ENCODE measurements at places on chromosomes 5 and 9.

DNA sequence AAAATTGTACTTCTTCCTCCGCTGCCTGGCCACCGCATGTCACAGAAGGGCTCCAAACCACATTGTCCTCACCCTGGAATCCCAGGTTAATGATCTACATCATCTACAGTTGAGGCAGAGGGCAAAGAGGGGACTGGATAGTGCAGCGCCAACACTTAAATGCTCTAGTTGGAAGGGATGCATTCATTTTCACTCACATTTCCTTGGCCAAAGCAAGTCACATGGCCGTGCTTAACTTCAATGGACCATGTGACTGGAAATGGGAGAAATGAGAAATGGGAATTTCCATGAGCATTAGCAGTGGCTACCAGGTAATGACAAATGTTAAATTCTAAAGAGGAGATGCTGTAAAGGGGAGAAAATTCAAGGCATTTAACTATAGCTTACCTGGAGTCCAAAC is 13.3 kb upstream of the GNAQ start:
- no peak for DNase-seq
- H3K27me3 ChIP-seq, result no peaks in the 10 kb centered on the region
- H3K27ac ChIP-seq, result no peak overlapping the region

- no peak for DNase-seq
- no peaks in the 10 kb centered on the region for H3K4me1 ChIP-seq
- H3K36me3 ChIP-seq, result no peaks in the 10 kb centered on the region
- no peak overlapping the region for H3K27ac ChIP-seq
- no peaks in the 10 kb centered on the region for H3K27me3 ChIP-seq
Measured at GRCh38 chr5:165138236-165138635, 1632.8 kb downstream of the MAT2B start.

- H3K27me3 ChIP-seq, result no peaks in the 10 kb centered on the region
- no peak for DNase-seq
- H3K4me3 ChIP-seq, result no peak overlapping the region
- H3K36me3 ChIP-seq, result peaks cover under 1% of the 10 kb centered on the region
- no peaks in the 10 kb centered on the region for H3K4me1 ChIP-seq
Measured at GRCh38 chr9:130124085-130124860, 47.9 kb upstream of the NCS1 start.

GRCh38 chr5:683551-684481 is 9.3 kb downstream of the TPPP start:
- no peaks in the 10 kb centered on the region for H3K36me3 ChIP-seq
- no peak overlapping the region for H3K27ac ChIP-seq
- H3K4me1 ChIP-seq, result no peaks in the 10 kb centered on the region

DNA sequence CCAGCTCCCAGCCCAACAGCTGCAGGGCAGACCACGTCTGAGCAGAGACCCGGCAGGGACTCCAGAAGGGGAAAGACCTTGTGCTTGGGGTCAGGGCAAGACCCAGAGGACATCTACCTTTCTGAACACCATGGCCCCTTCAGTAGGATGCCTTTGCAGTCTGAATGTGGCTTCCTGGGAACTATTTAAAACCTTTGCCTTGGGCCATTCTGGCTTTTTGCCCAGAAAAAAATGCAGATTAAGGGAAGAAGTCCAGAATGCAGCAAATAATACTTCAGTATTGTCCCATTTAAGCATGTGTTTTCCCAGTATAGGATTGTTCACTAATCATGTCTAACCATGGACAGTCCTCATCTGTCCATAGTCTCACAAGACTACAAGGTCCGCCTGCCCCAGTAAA is 67.5 kb upstream of the ERCC6L2 start:
- H3K27ac ChIP-seq, result no peak overlapping the region
- no peaks in the 10 kb centered on the region for H3K4me1 ChIP-seq
- no peak overlapping the region for H3K4me3 ChIP-seq
- no peaks in the 10 kb centered on the region for H3K27me3 ChIP-seq

- no peaks in the 10 kb centered on the region for H3K4me1 ChIP-seq
- no peaks in the 10 kb centered on the region for H3K36me3 ChIP-seq
- H3K27me3 ChIP-seq, result no peaks in the 10 kb centered on the region
- H3K27ac ChIP-seq, result no peak overlapping the region
Measured at GRCh38 chr9:10869687-10870086, 256.9 kb upstream of the PTPRD start.

GRCh38 chr5:81010336-81011169 is 50.4 kb downstream of the RASGRF2 start:
- no peak overlapping the region for H3K27ac ChIP-seq
- no peaks in the 10 kb centered on the region for H3K36me3 ChIP-seq
- no peak for DNase-seq
- H3K27me3 ChIP-seq, result no peaks in the 10 kb centered on the region
- no peak overlapping the region for H3K4me3 ChIP-seq

DNA sequence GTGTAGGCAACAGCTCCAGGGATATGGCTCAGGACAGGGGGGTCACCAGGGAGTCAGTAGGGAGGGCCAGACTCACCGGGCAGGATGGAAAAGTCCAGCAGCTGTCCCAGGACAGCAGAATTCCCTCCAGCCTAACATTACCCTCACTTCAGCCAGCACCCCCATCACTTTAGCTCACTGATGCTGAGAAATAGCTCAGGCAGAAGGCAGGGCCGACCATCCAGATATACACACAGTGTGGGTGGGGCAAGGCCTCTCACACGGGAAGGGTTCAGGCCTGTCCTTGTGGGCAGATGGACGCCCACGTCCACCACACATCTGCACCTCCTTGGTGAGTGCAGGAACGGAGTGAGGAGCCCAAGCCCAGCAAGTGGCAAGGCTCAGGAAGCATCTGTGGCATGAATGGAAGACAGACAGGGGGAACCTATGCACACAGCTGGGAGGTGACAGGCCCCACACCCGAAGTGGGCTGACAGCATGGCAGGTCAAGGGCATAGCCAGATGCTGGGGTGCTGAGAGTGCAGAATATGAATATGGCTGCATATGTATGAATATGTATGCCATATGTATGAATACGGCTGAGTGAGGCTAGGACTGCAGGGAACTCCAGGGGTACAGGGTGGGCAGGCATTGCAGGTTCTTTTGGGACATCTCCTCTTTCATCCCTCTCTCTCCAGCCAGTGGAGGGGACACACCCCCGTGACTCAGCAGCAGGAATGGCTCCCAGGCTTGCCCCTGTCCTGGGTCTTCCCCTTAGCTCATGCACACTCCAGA is 17.0 kb downstream of the BICD2 start:
- H3K36me3 ChIP-seq, result no peaks in the 10 kb centered on the region
- peaks cover 9% of the 10 kb centered on the region for H3K4me1 ChIP-seq
- no peak overlapping the region for H3K27ac ChIP-seq
- H3K27me3 ChIP-seq, result no peaks in the 10 kb centered on the region

DNA sequence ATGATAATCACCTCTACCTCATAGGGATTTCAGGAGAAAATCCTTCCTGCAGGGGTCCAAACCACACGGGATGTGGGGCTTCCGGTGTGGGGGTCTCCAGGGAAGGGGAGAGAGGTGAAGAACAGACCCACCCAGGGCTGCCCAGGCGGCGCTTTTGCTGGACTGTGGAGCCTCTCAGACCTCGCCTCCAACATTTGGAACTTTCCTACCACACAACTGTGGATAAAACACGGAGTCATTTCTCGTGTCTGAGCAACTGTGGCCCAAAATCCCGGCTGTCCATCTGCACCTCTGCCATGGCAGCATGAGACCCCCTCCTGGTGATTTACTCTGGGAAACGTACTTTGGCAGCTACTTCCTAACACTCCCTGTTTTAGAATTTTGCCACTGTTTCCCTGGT is 307.8 kb upstream of the IRX4 start:
- no peak overlapping the region for H3K4me3 ChIP-seq
- H3K27ac ChIP-seq, result no peak overlapping the region
- H3K27me3 ChIP-seq, result no peaks in the 10 kb centered on the region
- no peaks in the 10 kb centered on the region for H3K36me3 ChIP-seq
- no peaks in the 10 kb centered on the region for H3K4me1 ChIP-seq
- DNase-seq, result no peak

DNA sequence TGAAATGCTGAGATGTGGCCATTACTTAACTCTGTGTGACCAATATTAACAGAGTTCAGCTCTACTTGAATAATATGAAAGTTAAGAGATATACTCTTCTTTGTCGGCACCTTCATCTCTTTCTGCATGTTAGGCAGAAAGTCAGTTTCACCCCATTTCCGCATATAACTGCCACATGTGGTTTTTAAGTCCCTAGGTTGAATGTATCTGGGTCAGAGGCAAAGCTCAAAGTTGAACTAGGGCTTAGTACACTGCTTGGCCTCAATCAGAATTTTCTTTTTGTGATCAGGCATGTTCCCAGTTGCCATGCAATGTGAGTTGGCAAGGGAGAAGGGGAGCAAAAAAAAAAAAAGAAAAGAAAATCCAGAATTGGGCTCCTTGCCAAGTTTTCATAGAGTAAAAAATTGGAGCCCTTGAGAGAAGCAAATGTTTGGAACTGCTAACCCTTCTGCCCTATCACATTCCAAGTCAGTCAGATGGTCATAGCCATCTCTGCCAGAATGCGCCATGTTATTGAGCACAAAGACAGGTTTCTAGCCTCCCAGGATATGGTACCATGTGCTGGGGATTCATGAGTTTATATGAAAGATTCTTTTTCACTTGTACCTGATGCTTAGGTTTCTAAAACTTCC is 251.2 kb upstream of the RORB start:
- H3K27me3 ChIP-seq, result no peaks in the 10 kb centered on the region
- no peaks in the 10 kb centered on the region for H3K4me1 ChIP-seq
- no peak overlapping the region for H3K27ac ChIP-seq
- H3K36me3 ChIP-seq, result no peaks in the 10 kb centered on the region

GRCh38 chr5:125311743-125312142 is 565.3 kb upstream of the ZNF608 start:
- H3K27ac ChIP-seq, result no peak overlapping the region
- H3K4me1 ChIP-seq, result no peaks in the 10 kb centered on the region
- no peaks in the 10 kb centered on the region for H3K36me3 ChIP-seq
- DNase-seq, result no peak
- H3K27me3 ChIP-seq, result no peaks in the 10 kb centered on the region
- no peak overlapping the region for H3K4me3 ChIP-seq

DNA sequence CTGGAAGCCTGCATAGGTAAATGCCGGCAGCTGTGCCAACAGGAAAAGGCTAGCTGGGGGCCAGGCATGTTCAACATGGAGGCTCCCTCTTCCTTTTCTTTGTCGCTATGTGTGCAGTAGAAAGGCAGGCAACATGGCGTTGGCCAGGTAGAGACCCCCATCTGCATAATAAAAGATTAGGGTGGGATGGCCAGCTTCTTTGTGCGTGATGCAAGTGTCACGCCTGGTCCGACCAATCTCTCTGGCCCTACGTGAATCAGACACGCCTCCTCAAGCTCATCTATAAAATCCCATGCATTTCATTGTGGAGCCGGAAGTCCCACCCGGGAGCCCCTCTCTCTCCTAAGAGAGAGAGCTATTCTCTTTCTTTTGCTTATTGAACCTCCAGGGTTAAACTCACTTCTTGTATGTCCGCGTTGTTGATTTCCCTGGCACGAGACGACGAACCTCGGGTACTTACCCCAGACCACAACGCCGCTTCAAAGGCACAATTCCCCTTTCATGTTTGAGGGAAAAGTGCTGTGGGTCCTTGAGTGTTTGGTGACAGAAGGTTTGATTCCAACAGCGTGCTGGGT is 25.0 kb upstream of the C5orf47 start:
- H3K27ac ChIP-seq, result no peak overlapping the region
- H3K36me3 ChIP-seq, result peaks cover 5% of the 10 kb centered on the region
- H3K4me3 ChIP-seq, result no peak overlapping the region
- no peak for DNase-seq

- no peak overlapping the region for H3K27ac ChIP-seq
- H3K27me3 ChIP-seq, result no peaks in the 10 kb centered on the region
- H3K4me3 ChIP-seq, result no peak overlapping the region
- no peak for DNase-seq
Measured at GRCh38 chr5:116480894-116481510, 93.6 kb downstream of the SEMA6A start.

DNA sequence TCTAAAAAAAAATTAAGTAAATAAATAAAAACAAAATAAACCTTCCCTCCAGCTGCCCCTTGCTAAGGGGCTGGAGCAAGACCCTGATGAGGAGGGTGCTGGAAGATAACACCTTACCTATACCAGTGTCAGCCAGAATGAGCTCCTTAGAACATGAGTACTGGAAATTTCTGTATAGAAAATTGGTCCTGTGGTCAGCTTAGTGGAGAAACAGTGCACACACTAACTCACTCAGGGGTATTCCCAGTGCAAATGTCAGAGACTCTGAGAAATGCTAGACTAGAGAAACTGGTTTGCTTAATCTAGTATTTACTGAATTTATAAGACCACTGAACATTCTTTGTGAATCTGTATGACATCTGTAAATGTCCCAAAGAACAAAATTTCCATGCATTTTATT is 62.1 kb upstream of the CTXN3 start:
- H3K4me1 ChIP-seq, result no peaks in the 10 kb centered on the region
- H3K36me3 ChIP-seq, result no peaks in the 10 kb centered on the region
- no peak for DNase-seq
- no peaks in the 10 kb centered on the region for H3K27me3 ChIP-seq

GRCh38 chr5:68071282-68071632 is 144.3 kb upstream of the PIK3R1 start:
- DNase-seq, result no peak
- H3K27me3 ChIP-seq, result no peaks in the 10 kb centered on the region
- H3K36me3 ChIP-seq, result no peaks in the 10 kb centered on the region
- no peak overlapping the region for H3K4me3 ChIP-seq
- no peak overlapping the region for H3K27ac ChIP-seq
- peaks cover 16% of the 10 kb centered on the region for H3K4me1 ChIP-seq

- no peak overlapping the region for H3K4me3 ChIP-seq
- H3K4me1 ChIP-seq, result no peaks in the 10 kb centered on the region
- no peak for DNase-seq
Measured at GRCh38 chr5:158610051-158610415, 489.7 kb downstream of the EBF1 start.

DNA sequence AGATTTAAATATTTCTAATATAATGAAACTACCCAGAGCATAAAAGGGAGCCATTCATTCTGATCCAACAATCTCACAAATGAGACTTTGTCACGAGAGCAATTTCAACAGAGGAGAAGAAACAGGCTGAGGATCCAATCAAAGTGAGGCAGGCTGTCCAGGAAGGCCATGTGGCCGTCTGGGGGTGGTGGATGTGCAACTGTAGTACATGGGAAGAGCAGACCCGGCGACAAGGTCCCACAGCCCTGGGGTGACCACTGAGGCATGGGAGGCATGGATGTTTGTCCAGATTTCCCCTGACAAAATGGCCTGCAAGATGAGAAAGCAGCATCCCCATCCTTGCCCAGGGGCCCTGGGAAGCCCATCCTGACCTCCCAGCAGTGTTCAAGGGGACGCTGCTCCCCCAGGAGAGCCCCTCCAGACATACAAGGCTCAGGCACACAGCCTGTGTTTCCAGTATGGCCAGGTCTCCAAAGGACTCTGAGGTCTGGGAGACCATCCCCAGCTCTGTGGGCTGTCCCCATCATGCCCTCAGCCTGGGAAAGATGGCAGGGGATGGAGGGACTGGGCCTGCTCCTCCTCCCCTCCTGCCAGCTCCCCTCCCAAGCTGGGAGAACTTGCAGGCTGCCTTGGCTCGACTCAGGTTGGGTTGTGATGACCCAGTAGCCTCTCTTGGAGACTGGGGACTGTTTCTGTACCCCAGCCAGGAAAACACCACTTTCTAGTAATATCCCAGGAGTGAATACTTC is 27.5 kb upstream of the FCN2 start:
- H3K4me1 ChIP-seq, result no peaks in the 10 kb centered on the region
- H3K4me3 ChIP-seq, result no peak overlapping the region
- DNase-seq, result no peak
- H3K27me3 ChIP-seq, result no peaks in the 10 kb centered on the region

- no peak overlapping the region for H3K27ac ChIP-seq
- H3K36me3 ChIP-seq, result no peaks in the 10 kb centered on the region
- no peak for DNase-seq
- H3K4me1 ChIP-seq, result no peaks in the 10 kb centered on the region
Measured at GRCh38 chr5:59724482-59725391, 168.8 kb downstream of the PDE4D start.

GRCh38 chr9:104849023-104849422 is 78.9 kb downstream of the ABCA1 start:
- H3K4me1 ChIP-seq, result peaks cover 4% of the 10 kb centered on the region
- H3K4me3 ChIP-seq, result no peak overlapping the region
- DNase-seq, result no peak
- no peaks in the 10 kb centered on the region for H3K27me3 ChIP-seq
